ENCODE measurements at places on chromosomes 3 and 15.
A peak's percentile ranks its signal among the peaks of the same experiment; 100 is the strongest.

DNA sequence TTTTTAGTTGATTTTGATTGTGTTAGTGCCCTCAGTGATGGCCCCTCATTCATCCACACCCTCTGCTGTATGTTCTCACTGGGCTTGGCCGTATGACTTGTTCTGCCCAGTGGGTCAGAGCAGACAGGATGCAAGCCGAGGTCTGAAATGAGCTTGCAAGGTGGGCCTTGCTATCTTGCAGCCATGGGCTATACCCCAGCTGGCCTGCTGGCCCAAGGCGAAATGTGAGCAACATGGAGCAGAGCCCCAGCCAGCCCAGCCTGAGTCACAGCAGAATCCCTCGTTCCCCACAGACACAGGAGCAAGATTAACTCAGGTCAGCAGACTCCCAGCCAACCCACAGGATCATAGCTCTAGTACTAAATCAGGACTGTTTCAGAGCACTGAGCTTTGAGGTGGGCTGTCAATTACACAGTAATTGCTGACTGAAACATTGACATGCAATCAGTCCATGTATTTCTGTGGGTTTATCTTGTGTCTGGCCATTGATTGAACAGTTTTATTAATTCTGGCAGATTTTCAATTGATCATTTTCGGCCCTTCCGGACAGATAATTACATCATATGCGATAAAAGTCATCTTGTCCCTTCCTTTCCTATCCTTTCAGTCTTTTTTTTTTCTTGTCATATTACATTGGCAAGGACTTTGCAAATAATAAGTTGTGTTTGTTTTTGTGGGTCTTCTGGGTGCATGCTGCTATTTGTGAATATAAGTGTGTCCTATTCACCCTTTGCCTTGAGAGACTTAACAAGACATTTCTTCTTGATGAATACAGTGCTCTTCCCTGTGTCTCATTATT lies 27.1 kb downstream of the KLF15 start:
- peak; percentile 4 for DNase-seq

GRCh38 chr3:63921741-63922482 lies 9.7 kb upstream of the SCAANT1 start:
- DNase-seq = no peak

DNA sequence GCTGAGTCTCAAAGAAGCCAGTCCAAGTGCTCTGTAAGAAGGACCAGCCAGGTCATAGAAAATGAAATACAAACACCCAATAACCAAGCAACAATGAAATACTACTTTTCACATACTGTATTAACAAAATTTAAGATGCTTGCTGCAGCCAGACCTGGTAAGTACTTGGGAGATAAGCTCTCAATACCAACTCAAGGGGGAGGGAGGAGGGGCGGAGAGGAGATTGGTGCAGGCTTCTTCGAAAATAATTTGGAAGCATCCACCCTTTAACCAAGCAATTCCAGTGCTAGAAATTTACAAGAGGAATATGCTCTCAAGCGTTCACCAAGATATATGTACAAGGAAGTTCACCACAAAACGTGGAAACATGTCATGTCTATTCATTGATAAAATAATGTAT lies 7.6 kb upstream of the LRRC2 start:
- no peak for DNase-seq

DNA sequence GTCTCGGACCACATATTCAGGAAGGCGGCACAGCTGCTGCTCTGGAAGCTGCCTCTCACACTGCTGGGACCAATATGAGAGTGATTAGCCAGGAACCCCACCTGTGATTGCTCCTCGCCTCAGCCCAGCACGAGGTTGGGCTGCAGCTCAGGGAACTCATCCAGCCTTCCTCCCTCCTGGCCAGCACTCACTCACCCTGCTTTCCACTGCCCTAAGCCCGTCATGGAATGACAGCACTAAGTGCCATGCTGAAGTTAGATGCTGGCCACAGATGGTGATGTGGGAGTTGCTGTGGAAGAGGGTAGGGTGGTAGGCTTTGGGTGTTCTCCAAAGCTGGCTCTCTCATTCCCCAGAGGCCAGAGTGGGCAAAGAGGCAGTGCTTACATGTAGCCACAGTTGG lies 7.3 kb downstream of the MST1R start:
- DNase-seq = no peak

GRCh38 chr15:65066635-65067316 lies 1.0 kb downstream of the RASL12 start:
- peak; percentile 66 for DNase-seq

DNA sequence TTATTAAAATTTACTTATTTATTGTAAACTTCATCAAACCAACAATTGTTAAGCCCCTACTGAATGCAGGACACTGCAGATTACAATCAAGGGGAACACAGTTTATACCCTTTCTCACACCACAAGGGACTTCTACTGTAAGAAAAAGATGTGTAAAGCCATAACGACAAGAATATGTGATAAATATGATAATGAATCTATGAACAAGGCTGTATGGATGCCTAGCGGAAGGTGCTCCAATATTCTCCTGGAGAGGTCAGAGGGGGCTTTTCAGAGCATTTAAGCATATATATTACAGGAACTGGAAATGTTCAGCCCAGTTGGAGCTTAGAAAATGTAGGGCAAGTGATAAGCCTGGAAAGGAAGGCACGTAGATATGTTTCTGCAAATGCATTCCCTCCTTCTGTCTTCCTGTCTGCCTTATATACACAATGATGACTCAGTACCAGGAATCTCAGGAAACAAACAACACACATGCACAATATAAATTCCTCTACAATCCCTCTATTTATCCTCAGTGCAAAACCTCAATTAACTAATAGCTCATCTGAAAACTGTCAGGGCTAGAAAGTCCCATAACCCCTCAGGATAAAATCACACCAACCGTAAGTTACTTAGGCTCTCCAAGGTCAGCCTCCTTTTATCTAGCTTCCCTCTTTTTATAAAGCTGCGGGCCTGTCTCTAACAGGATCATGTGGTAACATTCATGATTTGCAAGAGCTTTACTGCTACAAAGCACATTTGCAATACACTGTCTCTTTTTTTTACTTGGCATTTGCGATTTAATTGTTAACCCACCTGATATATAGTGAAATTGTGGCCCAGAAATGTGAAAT lies 393.1 kb downstream of the LPP start:
- DNase-seq = no peak

DNA sequence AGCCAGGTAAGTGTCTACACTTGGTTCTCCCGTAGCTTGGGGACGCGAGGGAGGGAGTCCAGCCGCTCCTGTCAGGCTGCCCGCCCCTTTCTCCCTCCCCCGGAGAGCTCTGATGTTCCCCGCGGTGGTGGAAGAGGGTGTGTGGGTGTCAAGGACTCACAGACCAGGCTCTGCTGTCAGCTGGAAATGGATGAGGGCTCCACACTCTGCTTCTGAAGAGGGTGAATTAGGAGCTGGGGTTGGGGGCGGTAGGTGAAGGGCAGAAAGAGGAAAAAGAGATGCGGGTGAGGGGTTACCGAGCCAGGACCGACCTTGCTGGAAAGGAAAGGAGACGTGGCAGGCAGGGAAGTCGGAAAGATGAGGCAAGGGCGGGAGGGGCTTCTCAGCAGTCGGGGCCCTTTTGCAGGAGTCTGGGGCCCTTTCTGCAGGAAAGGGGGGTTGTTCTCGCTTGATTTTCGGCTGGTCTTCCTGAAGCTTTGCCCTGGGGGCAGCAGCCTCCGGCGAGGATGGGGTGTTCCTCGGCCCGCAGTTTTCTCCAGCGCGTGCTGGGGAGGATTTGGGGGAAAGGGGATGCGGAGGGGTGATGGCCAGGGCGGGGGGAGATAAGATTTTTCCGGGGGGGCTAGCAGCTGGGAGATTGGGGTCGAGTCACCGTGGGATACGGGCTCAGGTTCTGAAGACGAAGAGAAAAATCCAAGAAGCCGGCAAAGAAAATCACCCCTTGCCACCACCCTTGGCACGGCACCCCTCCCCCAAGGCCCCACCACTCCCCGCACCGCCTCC lies 602 bp upstream of the BAHD1 start:
- DNase-seq = peak; percentile 54

DNA sequence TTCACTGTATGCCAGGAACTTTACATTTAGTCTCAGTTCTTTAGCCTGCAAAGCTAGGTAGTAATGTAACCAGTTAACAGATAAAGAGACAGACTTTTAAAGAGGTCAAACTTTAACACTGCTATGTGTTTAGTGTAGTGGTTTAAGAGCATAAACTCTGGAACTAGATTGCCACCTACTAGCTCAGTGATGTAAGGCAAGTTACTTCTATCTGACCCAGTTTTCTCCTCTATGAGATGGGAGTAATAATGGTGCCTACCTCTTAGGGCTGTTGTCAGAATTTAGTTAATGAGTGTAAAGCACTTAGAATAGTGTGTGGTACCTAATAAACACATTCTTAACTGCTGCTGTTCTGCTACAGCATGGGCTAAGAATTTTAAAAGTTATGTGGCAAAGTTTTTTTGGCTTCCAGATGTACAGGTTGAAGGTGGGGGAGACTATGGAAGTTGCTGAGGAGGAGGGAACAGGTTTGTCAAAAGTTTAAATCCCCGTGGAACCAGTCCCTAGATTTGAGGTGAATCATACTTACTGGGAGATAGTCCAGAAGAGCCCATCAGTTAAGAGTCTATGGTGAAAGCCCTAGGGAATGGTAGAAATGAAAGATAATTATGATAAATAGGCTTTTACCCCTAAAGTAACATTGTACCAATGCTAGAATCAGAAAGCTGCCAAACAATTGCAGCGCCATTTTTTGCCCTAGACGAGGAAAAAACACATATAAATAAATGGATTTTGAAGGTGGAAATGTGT lies 13.9 kb downstream of the TSC22D2 start:
- no peak for DNase-seq

- no peak for DNase-seq
Observed at GRCh38 chr3:49166752-49167556, 823 bp upstream of the CCDC71 start.

DNA sequence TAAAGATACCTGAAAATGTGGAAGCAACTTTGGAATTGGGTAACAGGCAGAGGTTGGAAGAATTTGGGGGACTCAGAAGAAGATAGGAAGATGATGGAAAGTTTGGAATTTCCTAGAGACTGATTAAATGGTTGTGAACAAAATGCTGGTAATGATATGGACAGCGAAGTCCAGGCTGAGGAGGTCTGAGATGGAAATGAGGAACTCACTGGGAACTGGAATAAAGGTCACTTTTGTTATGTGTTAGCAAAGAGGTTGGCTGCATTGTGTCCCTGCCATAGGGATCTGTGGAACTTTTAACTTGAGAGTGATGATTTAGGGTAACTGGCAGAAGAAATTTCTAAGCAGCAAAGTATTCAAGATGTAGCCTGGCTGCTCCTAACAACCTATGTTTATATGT lies 13.0 kb downstream of the MITF start:
- DNase-seq = no peak

Data from right hindlimb (tissue), 1 donor.